Eye (tissue), 1 donor: ENCODE measurements at places on chromosomes 2 and 18.

DNA sequence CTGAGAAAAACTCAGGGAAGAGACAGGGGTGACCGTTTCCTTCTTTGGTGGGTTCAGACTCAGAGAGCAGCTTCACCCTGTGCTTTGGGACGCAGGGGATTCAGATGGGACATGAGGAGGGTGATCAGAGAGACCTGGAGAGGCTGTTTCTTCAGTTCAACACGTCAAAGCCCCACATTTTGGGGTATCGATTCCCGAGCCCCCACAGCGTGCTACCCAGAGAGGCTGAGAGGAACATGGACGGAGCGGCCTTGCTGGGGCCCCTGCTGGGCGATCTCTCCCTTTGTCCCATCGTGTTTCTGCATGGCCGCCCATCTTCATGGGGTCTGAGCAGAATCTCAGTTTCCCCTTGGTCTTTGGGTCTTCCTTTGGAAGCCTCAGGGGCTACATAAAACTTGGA lies 38.2 kb upstream of the PXDN start:
- no peak for DNase-seq

DNA sequence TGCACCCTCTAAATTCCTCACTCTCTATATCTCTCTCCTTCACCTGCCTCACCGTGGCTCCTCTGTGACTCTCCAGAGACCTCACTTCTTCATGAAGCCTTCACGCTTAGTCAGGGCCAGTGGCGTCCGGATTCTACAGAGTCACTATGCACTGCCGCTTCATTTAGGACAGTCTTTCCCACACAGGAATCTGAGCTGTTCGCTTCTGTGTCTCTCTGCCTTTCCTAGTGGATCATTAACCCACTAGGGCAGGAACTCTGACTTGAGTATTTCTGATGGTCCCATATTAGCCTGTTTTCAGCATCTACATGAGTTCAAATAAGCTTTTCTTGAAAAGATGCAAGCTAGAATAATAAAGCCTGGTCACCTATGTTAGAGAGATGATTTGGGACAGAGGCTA lies 180.2 kb upstream of the DOK6 start:
- no peak for DNase-seq

DNA sequence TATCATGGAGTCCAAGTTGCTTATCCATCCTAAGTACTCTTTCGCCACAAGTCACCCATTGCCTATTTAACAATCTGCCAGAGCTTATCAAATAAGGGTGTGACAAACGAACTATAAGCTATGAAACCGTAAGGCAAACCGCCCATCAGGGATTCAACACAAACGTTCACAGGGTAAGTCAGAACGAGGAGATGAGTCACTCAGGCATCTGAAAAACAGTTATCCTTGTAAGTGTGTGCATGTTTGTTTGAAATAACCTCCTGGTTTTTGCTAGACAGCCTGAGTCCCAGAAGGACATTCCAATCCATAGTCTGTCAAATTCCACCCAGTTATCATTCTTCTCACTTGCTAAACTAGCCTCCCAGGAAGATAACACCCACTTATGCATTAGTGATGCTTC lies 299.1 kb downstream of the PAX3 start:
- DNase-seq: no peak

- DNase-seq: peak; percentile 46
These were observed 12.8 kb upstream of the ALPP start for GRCh38 chr2:232365621-232366321.

DNA sequence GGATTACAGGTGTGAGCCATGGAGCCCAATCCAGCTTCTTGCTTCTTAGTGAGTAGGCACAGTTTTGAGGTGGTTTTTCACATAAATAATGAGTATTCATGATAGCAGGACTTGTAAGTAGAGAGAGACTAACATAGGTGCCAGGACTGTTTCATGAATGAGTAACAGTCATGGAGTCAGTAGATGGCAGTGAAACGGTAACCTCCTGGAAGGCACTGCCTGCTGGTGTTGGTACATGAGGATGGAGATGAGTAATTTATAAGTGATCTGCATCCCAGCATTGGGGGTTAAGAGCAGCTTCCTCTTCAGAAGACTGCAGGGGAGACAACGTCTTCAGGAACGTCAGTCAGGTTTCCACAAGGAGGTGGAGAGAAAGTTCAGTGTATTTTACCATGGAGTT lies 143.8 kb downstream of the HAUS1 start:
- no peak for DNase-seq

DNA sequence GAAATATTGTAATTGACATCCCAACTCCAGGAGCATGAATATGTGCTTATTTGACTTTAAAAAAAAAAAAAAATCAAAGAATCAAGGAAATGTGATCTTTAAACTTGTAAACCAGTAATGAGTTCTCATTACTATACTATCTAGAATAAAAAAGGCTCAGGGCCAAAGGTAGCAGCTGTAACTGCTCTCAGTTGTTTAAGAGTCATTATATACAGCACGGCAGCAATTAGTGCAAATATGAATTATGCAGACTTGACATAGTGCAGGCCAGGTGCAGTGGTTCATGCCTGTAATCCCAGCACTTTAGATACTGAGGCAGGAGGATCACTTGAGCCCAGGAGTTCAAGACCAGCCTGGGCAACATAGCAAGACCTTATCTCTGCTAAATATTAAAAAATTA lies 125.7 kb upstream of the TTC39C start:
- DNase-seq: no peak

- no peak for DNase-seq
These were observed 93.6 kb downstream of the MTCL1 start for GRCh38 chr18:8799001-8799400.

DNA sequence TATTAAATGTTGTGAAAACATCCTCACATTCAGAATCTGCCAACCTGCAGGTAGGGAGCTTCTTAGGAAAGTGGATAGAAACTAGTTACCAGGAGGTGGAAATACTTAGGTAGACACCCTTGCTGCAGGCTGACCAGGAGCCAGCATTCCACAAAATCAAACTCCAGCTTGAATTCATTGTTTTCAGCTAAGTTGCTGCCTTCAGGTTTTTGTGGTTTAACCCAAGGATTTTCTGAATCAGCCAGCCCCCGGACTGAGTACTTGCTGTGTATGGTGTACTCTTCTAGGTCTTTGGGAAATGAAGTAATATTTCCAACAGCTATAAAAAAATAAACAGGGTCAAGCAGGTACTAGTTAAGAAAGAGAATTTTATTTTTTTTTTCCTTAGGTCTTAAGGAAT lies 192.1 kb upstream of the CHST9 start:
- no peak for DNase-seq

DNA sequence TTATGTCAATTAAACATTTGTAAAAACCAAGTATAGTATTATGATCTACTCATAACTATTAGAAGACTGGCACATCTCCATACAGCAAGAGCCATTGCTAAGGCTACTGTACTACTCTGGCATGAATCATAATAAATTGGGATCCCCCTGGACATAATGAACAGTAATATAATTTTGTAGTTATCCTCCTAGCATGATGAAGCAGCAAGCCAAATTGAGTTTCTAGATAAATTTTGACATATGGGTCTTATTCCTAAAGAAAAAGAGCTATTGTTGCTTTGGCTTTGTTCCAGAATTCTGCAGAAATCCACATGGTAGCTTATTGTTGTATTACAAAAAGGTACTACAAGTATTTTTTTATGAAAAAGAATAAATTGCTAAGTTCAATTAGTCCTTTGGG lies 204.3 kb downstream of the CAMKMT start:
- no peak for DNase-seq

DNA sequence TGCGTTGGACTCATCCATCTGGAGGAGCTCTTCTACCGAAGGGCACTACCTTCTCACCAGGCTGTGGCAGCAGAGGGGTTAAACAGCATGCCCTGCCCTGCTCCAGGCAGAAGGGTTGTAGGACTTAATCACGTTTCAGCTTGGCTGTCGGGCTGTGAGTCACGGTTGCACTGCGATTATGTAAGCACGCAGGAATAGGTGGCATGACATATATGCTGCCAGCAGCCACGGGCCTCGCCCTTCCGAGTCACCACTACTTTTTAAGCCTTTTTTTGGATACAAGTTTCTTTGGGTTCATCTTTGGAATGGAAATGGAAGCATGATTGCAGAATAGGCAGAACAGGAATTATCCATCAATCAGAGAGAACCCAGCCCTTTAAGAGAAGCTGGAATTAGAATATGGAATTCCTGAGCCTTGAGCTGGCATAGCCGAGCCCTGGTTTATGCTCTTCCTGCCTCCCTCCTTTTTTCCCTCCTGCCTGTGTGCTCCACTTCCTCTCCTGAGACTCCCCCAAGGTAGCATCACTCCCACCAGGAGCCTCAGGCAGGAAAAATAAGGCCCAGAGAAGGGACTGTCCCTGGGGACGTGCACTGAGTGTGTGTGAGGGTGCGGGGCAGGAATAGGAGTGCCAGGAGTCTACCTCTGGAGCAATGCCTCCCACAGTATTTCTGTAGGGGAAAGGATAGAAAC lies 86.8 kb downstream of the SEMA4F start:
- peak; percentile 45 for DNase-seq

DNA sequence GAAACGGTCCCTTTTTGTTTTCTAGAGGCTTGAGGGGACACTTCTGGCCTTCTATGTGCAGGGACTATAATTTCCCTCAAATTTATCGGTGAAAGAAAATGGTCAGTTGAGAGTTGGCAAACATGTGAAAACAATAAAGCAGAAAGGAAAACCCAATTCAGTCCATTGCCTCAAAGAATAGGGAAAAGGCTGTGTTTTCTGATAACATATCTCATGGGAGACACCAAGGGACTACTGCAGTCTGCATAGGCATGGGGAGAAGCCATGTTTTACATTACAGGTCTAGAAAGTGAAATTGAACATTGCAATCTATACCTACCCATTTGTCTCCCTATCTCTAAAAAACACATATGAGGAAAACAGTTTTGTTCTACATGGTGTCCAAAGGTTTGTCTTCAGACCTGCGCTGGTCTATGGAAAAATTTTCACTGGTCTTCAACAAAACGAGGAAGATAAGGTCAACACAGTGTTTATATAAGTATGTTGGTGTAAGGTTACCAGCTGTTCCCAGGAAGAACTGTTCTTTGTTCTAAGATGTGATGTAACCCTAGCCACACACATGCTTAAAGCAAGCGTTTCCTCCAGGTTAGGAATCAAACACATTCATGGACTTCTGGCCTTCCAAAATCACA lies 179.7 kb downstream of the MREG start:
- no peak for DNase-seq

GRCh38 chr2:164700390-164700789 lies 79.1 kb upstream of the GRB14 start:
- no peak for DNase-seq

GRCh38 chr2:195677884-195678283 lies 20.9 kb downstream of the SLC39A10 start:
- DNase-seq: no peak

GRCh38 chr2:29223851-29224692 lies 108.9 kb downstream of the CLIP4 start:
- DNase-seq: no peak

DNA sequence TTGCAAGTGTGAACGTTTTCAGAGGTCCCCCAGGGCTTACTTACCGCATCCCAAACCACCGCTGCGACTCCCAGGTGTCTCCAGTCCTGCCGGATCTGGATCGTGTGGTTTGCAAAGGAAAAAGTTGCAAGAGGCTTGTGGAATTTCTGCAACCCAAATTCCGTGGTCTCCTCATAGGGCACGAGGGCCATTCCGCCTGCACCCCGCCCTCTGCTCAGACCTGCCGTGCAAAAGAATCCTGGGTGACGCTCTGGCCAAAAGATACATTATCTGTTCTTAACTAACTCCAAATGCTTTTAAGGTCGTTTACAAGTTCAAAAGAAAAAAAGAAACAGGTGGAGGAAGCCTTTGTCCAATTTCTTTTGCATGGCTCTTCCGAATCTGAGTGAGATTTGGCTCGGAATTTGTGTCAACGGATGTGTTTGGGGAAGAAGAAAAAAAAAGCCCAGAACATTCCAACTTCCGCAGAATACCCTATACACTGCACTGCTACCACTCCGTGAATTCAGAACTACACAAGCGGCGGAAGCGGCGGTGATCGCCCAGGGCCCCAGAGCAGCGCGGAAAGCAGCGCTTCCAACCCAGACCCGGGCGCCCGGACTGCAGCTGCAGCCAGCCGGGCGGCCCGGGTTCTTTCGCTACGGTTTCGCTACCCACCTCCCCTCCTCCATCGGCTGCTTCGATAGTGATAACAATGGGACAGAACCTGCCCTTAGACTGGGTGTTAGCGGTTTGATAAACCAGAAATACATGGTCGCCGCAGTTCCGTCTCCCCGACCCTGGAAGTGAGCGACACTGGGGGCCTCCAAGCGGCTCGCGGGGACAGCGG lies 795 bp downstream of the METTL21A start:
- DNase-seq: peak; percentile 85

DNA sequence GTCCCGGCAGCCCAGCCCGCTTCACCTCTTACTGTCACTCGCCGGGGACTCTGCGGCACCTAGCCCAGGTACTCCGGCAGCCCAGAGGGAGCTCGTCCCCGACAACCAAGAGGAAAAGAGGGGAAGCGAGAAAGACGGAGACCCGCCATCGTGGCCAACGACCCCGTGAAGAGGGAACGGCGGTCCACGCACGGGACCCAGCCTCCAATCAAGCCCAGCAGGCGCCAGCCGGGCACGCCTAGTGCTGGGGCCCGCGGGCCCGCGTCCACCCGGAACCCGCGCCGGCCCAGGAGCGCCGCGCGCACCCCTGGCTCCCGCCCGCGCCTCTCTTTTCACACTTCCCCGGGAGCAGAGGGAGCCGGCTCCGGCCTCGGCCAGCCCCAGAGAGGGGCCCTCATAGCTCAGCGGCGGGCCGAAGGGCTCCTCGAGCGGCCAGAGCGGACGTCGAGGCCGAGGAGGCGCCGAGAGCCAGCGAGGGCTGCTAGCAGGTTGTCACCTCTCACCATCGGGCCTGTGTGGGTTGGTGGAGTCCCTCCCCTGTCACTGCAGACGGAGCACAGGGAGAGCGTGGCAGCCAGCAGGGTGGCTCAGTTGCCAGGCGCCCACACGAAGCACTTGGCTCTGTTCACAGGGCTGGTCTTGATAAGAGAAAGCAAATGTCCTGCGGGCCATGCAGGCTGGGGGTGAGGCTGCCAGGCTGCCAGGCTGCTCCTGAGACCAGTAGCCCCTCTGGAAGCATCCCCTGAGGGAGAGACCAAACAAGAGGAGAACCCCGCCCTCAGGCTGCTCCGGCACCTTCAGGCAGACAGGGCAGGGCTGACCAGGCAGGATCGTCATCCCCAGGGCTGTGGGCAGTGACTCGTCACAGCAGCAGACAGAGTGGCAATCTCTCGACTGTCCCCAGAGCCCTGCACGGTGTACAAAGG lies 36.9 kb upstream of the KLF11 start:
- DNase-seq: peak; percentile 47

- DNase-seq: no peak
These were observed 1665.5 kb downstream of the LRP1B start for GRCh38 chr2:140465301-140465700.

DNA sequence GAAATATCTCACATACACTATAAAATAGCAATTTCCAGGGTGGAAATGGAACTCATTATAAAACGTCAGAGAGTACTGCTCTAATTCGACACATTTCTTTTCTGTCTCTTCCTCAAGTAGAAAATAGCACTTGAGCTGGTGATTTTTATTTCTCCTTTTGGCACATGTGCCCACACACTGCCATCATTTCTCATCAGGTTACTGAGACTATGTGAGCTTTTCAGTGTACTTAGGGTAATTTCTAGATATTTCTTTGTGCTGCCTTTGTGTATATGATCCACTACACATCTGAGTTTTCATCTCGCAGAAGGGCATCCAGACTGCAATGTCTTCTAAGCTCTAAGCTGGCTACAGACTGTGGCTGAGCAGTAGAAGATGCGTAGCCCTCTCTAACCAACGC lies 62.1 kb upstream of the PGAP1 start:
- DNase-seq: no peak
